Stimulated activated CD8-positive, alpha-beta memory T cell treated with anti-CD3 and anti-CD28 coated beads, Interleukin-15, amount 100 ng/mL, for 48 hours (primary cell): ENCODE measurements at places on chromosomes 7 and 10.

- no peak for DNase-seq
These were observed 31.1 kb downstream of the SCART1 start for GRCh38 chr10:133484818-133485217.

GRCh38 chr10:99296605-99297004 is 32.6 kb upstream of the CNNM1 start:
- DNase-seq, result no peak

DNA sequence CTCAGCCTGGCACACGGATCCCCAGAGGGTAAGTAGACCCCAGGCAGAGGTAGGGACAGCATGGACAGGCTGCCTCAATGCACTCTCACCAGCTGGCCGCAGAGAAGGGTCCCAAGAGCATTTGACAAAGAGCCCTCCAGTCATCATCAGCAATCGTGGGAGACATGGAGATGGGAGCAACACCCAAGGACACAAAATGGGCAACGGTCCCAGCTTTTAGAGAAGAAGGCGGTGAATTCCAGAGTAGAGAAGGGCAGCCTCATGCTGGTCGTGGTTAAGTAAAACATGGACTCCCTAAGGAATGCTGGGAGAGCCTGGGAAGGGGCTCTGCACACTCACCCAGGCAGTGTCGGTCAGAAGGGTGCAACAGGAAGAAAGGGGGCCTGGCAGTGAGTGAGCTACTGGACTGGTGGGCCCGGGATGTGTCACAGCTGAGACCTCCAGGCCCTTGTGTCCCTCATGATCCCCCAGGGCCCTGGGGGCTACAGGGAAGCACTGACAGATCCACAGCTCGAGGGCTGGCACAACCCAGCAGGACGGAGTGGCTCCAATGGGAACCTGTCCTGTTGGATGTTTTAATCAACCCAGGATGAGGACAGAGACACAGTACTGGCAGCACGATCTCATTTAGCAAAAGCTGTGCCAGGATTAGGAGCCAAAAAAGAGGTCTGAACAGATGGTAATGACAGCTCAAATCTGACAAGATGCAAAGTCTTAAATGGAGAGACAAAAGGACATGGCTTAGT is 147.1 kb downstream of the NEURL1 start:
- no peak for DNase-seq

DNA sequence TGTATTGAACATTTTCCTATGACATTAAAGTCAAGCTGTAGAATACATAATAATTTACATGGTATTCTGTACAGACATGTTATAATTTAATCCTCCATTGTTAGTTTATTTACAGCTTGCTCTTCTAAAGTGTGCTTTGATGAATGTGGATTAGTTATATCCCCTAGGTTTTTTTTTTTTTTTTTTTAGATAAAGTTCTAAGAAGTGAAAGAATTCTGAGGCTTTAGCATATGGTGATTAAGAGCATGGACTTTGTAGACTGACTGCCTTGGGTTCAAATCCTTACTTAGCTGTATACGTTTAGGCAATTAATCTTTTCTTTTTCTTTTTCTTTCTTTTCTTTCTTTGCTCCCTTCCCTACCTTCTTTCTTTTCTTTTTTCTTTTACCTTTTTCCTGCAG is 44.9 kb downstream of the MKLN1 start:
- no peak for DNase-seq

- DNase-seq, result no peak
These were observed 745 bp downstream of the SLC16A9 start for GRCh38 chr10:59708816-59709394.

DNA sequence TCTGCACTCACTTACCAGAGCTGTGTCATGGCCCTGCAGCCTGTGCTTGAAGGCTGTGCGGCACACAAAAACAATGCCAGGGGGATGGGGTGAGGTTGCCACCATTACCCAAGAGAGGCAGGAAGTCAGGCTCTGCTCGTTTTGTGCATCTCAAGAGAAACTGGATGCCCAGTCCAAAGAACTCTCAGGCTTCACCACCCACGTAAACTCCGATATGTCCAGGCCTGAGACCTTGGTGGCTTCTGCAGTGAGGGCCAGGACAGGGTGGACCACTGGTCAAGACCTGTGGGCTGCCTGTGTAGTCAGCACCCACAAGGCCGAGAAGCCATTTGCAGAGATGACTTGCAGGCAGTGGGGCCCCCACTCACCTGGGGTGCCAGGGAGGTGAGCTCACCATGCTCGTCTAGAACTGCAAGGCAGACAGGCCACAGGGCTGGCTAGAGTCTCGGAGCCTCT is 54.7 kb upstream of the EBF3 start:
- DNase-seq, result no peak

GRCh38 chr10:75011221-75011620 is 100.2 kb upstream of the SAMD8 start:
- no peak for DNase-seq

DNA sequence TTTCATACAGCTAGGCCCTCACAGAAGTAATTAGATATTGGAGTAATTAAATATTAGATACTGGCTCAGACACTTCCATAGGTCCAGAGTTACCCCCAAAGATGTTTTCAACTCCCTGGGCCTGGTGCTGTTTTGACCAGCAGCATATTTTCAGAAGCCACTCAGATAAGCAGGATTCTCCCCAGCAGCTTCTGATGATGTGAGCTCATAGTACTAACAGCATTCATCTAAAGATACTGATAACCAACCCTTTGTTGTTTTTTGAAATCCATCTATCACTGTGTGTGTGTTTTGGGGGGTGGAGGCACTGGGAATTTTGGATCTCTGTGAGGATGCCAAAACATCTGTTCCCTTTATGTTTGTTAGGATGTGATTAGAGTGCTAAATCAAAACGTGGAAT is 52.7 kb downstream of the VPS50 start:
- DNase-seq, result no peak

- no peak for DNase-seq
These were observed 111.8 kb downstream of the SKIDA1 start for GRCh38 chr10:21413680-21414079.

- no peak for DNase-seq
These were observed 260.3 kb downstream of the SNX13 start for GRCh38 chr7:17680026-17680425.

- no peak for DNase-seq
These were observed 346.8 kb downstream of the TCERG1L start for GRCh38 chr10:130964771-130965170.

- DNase-seq, result peak; percentile 21
These were observed 134.4 kb downstream of the ITGA8 start for GRCh38 chr10:15585303-15585715.

DNA sequence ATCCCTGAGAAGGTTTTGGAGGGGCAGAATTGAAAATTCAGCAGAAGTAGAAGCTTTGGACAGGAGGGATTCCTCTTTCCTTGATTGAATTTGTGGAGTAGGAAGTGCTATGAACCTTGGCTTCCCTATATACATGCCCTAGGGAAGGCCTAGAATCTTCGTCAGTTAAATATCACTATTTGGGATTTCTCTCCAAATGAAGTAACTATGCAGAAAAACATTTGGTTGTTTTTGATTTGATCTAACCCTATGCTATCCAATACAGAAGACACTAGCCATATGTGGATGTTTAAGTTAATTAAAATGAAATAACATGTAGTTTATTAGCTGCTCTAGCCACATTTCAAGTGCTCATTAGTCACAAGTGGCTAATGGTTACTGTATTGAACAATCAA is 15.7 kb downstream of the ANLN start:
- no peak for DNase-seq

- DNase-seq, result no peak
These were observed 375.2 kb downstream of the PAXIP1 start for GRCh38 chr7:154627646-154628290.

DNA sequence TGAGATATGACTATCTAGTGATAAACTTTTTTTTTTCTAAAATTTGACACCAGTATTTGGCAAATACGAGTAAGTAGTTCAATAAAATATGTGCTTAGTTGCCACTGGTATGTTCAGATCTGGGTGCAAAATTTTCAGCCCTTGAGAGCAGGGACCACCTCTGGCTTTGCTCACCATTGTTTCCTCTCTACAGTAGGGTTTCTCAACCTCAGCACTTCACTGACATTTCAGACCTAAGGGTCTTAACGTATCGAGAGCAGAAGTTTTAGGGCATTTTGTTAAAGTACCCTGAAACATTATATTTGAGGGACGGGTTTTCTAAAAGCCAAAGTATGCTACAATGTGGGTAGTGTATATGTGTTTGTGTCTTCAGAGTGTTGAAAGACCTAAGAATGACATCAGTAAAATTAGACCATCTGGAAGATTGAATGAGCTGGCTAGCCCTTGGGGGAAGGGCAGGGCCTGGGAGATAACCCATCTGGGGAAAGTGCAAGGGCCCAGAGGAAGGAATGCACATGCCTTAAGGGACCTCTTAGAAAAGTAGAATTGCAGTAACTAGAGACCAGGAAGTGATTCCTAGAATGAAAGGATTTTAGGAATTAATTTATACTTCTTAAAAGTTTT is 11.8 kb downstream of the BZW2 start:
- DNase-seq, result no peak

DNA sequence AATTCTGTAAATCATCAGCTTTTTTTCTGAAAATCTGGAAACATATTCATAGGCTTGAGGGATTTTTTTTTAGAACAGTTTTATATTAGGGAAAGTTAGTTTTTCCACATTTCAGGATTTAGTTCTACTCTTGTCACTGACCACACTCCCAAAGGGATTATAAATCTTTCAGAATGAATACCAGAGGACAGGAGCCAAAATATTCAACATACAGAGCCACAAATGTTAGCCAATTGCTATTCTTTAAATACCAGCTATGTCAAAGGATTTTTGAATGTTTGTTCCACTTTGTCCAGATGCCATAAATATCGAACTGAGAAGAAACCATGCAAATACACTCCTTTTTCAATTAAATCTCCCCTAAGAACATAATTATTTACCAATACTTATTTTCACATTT is 50.7 kb downstream of the ODAD2 start:
- no peak for DNase-seq

DNA sequence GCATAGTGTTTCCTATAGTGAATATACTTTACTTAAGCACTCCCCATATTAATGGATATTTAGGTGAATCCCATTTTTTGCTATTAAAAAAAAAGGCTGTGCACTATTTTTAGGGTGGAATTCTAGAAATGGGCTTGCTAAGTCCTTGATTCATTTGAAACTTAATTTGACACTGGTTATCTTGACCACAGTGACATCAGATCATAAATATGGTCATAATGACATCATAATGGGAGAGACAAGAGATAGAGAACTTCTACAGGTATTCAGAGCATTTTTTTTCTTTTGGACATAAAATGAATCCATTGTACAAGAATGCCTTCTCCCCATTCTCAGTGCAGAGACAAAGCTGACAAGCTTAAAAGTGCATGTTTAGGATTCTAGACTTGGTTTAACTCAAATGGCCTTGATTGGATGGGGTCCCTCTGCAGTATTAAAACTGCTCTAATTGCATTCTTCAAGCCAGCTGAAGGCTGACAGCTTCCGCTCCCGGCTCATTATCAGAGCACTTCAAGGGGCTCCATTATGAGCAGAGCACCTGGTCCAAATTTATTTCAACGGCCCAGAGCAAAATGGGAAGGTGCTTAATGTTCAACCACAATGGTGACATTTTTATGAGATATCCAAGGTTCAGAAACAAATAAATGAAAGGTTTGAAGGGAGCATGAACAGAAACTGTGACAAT is 104.8 kb downstream of the JAZF1 start:
- DNase-seq, result no peak

GRCh38 chr7:152899548-152900109 is 140.1 kb downstream of the ACTR3B start:
- no peak for DNase-seq

GRCh38 chr7:36119005-36119706 is 33.9 kb upstream of the EEPD1 start:
- DNase-seq, result no peak

- no peak for DNase-seq
These were observed 300.6 kb downstream of the PLXNA4 start for GRCh38 chr7:132275416-132276233.

GRCh38 chr7:23380961-23381360 is 81.8 kb downstream of the MALSU1 start:
- no peak for DNase-seq

DNA sequence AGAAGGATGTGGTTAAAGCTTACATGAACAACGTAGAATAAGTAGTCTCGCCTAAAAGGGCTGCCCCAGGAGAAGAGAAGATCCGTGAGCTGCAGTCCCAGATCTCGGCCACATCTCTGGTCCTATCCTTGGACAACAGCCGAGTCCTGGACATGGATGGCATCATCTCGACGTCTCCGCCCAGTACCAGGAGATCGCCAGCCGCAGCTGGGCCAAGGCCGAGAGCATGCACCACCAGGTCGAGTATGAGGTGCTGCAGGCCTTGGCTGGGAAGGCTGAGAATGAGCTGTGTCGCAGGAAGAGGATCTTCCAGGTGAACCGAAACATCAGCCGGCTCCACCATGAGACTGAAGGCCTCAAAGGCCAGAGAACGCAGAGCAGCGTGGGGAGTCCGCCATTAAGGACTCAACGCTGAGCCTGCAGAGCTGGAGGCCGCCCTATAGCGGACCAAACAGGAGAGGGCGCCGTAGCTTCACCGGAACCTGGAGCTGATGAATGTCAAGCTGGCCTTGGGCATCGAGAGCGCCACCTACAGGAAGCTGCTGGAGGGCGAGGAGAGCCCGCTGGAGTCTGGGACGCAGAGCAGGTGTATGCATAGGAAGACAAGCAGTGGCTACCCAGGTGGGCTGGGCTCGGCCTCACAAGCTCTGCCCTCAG is 22.2 kb downstream of the LIPK start:
- peak; percentile 29 for DNase-seq

DNA sequence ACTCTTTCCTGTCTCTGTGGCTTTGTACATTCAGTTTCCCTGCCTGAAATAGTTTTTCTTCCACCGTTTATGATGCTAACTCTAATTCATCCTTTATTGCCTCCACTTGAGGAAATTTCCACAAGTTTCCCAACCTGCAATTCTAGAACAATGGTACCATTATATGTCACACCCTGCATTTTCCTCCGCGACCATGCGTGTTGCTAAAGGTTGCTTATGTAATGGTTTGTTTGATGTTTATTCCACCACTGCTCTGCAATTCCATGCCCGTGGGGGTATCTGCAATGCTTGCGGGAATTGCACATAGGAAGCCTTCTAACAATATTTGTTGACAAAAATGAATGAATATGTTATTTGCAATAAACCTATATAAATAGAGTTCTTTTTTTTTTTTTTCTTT is 69.5 kb upstream of the ST8SIA6 start:
- DNase-seq, result no peak

DNA sequence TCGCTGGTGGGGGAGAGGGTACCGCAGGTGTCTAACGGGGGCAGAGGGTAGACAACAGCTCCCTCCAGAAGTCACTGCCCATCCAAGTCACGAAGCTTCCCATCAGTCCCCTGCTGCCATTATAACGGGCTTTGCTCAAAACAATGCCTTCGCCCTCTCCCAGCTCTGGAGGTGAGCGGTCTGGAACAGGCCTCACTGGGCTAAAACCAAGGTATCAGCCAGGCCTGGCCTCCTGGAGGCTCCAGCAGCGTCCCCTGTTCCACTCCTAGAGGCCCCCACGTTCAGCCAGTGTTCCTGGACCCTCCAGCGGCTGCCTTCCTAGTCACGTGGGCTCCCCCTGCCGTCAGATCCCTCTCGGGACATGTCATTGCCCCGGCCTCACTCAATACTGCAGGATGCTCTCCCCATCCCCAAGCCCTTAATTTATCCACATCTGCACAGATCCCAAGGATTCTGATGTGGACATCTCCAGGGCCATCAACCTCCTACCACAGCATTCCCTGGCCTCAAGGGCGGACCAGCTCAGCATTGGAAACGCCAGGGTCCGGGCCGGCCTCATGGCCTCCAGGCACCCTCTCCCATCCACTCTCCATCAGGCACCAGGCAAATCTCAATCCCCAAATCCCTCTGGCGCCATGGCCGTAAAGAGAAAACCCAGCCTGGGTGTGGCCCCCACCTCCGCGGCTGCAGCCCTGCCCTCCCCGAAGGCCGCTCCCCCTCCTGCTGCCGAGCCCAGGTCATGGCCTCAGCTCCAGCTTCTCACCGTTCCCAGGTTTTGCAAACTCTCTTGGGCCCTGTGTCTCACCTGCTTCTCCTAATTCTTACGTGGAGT is 104.1 kb upstream of the FAM20C start:
- DNase-seq, result no peak
